ENCODE measurements at places on chromosomes 4 and X. TPM values are rescaled to one million over a fixed set of nuclear protein-coding genes. Genes with fewer than 3 reads are reported as not detected.

GPR173 gene
- total RNA-seq: not detected

CSTF2 gene
- 32.7 TPM for total RNA-seq

TMPRSS11F gene
- total RNA-seq: not detected

CYSLTR1 gene
- not detected for total RNA-seq

LONRF3 gene
- 3.3 TPM for total RNA-seq

ASB12 gene
- not detected for total RNA-seq

GPAT3 gene
- total RNA-seq: 31.2 TPM

ARMCX4 gene
- 0.93 TPM for total RNA-seq
